ENCODE measurements at places on chromosomes 11 and 22. TPM values are rescaled to one million over a fixed set of nuclear protein-coding genes. Genes with fewer than 3 reads are reported as not detected.

DNA sequence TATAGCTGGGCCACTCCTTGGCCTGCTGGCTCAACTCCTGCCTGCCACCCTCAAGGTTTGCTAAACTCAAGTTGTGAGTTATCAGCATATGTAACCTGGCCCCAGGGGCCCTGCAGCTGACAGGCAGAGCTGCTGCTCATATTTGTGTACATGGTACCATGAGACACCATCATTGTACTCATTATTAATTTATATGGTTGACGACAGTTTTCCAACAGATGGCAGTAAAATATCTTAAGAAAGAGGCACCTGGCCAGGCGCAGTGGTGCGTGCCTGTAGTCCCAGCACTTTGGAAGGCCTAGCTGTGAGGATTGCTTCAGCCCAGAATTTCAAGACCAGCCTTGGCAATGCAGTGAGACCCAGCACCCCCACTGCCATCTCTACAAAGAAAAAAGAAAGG is 11.4 kb upstream of the DENND5A start:
- peak; percentile 43 for DNase-seq

- DNase-seq, result no peak
Observed at GRCh38 chr22:23071230-23072076, 1.1 kb downstream of the GNAZ start.

GRCh38 chr11:32432565-32432964 is 2.8 kb downstream of the WT1 start:
- DNase-seq, result no peak

DNA sequence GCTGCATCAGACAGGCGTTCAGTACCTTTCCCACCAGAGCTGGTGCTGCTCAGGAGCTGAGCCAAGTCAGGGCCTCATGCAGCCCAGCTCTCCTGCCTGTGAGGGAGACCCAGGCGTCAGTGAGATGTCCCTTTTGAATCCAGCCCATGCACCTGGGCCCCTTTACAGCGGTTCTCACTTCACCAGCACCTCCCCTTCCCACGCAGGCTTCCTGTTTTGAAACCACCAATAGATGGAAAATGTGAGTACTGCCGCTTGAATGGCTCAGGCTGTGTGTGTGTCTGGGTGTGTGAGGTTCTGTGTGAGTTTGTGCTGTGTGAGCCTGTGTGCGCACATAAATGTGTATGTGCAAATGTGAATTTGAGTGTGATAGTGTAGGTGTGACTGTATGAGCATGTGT is 88.4 kb downstream of the UBASH3B start:
- no peak for DNase-seq

- DNase-seq, result no peak
Observed at GRCh38 chr22:50701428-50702154, 29.0 kb downstream of the SHANK3 start.

Gene NLRP6
- not detected for total RNA-seq

- DNase-seq, result peak; percentile 70
Observed at GRCh38 chr11:7965386-7965785, at the start of gene NLRP10. NLRP10 (minus strand) TSS chr11:7965447; CDS start chr11:7963495, 1,952 bp downstream.

DNA sequence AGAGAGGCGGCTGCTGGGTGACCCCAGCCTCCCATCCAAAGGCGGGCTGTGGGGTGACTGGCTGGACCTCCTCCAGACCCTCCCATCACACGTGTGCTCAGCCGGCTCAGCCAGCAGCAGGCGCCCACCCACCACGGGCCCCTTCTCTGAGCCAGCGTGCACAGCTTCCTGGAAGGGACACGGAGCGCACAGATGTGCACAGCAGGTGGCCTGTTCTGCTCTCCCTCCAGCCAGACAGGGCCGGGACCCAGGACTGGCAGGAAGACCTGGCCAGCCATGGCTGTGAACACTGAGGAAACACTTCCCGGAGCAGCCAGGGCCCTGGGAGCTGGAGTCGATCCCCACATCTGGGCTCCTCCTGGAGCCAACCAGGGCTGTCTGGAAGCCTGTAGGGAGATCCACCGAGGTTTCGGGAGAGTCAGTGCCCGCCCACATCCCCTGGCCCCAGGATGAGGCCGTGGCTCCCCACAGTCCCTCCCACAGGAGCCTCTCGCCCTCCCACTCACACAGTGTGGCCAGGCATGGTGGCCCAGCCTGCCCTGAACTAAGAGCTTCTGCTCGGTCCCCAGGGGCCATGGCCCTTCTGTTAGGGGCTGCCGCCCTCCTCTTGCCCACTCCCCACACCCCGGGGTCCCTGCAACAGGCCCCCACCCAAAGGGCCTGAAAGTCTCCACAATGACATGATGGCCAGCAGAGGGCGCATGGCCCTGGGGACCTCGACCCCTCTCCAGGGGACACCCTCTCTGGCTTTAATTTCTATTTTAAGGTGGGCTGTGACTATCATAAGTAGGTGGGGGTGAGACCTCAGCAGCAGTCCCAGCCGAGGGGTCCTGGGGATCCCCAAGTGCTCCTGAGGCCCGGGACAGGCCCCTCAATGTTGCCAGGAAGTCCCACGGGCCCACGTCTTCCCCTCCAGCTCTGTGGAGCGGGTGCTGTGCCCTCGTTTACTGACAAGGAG is 90.6 kb upstream of the FGF3 start:
- no peak for DNase-seq

Gene OR6A2
- not detected for total RNA-seq

Gene PGM2L1
- 11.9 TPM for total RNA-seq

Gene SYT13
- total RNA-seq, result 7.2 TPM

Gene CHRM1
- total RNA-seq, result not detected

GRCh38 chr11:113540416-113541330 is 65.5 kb upstream of the DRD2 start:
- DNase-seq, result no peak

Gene OR4X1
- not detected for total RNA-seq

GRCh38 chr11:97548280-97548679 is 1158.5 kb downstream of the JRKL start:
- no peak for DNase-seq

GRCh38 chr11:76705826-76706225 is 35.3 kb upstream of the LRRC32 start:
- no peak for DNase-seq

GRCh38 chr22:45164270-45165088 is 754 bp downstream of the NUP50 start:
- DNase-seq, result peak; percentile 5

DNA sequence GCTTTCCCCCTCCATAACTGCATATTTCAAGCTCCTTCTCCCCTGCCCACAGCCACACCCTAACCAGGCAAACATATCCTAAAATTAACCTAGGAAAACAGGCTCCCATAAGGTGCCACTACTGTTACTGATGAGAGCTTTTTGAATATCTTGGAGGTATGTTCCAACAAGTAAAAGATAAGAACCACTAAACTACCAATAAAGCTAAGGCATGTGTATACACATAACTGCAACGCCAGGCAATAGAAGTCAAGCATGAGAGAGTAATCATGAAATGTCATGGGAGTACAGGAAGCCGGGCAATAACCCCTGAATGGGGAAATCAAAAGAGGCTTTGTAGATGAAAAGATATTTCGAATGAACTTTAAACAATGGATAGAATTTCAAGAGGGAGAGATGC is 9.3 kb downstream of the MMP13 start:
- no peak for DNase-seq

GRCh38 chr11:69683764-69684333 is 8.7 kb upstream of the LTO1 start:
- peak; percentile 37 for DNase-seq

DNA sequence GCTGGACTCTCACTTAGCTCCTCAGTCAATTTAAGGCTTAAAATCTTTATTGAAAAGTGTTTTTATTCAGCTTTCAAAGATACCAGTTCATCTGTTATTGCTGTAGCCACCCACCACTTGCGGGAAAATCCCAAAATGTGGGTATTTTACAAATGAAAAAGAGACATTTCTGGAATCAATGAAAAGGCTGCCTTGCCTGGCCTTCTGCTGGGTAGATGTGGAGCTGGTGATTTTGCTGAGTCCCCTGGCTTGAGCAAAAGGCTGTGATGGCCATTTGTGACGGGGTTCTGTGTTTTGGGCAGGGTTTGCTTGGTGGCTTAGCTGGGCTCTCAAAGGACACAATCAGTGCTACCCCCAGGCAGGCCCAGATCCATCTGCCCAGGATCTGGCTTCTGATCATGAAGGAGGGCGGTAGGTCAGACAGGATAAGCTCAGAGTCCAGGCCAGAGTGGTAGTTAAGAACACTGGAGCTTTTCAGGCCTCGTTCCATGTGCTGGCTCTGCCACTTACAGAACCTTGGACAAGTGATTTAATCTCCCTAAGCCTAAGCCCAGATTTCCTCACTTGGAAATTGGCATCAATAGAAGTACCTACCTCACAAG is 36.1 kb downstream of the UBASH3B start:
- no peak for DNase-seq

DNA sequence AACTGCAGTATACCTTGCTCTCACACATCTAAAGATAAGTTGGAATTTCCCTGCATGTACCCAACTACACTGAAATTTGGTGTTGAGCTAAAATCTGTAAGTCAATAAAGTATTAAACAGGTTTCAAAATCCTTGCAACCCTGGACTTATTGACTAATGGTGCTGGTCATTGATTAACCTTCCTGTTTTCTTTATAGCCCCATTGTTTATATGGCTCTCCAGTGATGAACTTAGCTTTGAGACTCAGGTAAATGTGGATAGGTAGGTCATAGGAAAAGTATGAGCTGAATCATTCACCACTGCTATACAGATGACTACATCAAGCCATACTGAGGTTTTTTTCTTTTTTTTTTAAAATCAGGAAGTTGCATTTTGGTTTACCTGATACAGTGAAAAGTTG is 132.7 kb downstream of the FAT3 start:
- peak; percentile 38 for DNase-seq

DNA sequence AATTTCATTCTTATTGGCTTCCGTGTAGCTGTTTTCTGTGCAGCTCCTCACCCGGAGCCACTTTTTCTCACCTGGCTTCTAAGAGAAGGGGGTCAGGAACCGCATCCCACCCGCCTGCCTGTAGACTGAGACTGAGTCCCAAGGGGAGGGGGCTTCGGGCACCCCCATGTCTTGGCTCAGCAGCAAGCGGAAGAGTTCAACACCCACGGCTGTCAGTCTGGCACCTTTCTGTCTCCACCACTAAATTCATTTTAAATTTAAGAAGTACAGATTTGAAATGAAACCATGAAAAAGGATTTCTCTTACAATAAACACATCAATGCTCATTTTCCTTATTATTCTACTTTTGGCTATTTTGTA is 66.7 kb downstream of the EFCAB6 start:
- DNase-seq, result no peak

DNA sequence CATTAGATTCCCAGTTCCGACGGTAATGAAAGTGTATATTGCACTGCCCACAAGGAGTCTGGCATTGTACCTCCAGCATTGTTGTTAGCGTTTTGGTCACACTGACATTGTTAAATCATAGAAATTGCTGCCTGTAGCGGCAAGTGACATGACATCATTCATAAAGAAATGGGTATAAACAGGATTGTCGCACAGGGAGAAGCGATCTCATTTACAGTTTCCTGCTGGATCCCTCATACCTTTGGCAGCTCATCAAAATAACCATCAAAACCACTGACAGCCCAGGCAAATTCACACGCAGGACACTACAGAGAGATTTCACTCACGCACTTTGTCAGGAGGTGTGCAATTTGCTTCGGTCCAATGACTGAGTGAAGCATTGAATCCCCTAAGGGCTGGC is 3.5 kb downstream of the HTR3B start:
- DNase-seq, result no peak

DNA sequence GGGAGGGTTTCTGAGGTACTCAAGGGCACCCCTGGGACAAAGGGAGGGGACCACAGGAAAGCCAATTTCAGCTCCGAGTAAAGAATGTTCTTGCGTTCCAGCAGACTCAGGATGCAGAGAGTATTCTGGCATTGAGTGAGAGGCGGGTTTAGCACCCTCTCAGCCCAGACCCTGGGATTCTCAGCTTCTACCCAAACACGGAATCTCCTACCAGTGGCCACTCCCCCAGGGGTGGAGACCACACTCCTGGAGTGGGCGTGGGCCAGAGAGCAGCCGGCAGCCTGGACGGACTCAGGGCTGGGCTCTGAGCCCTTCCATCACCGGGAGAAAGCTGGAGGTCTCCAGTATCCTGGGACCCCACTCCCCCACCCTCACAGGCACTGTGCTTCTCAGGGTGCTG is 26.1 kb upstream of the TTLL12 start:
- no peak for DNase-seq

DNA sequence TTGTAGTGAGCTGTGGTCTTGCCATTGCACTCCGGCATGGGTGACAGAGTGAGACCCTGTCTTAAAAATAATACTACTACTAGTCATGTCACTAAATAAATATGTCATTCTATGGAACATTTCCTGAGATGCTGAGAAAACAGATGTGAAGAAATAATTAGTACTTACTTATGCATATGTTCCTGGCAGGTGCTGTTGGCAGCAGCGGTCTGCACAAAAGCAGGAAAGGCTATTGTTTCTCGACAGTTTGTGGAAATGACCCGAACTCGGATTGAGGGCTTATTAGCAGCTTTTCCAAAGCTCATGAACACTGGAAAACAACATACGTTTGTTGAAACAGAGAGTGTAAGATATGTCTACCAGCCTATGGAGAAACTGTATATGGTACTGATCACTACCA is 8.8 kb downstream of the ARCN1 start:
- no peak for DNase-seq

DNA sequence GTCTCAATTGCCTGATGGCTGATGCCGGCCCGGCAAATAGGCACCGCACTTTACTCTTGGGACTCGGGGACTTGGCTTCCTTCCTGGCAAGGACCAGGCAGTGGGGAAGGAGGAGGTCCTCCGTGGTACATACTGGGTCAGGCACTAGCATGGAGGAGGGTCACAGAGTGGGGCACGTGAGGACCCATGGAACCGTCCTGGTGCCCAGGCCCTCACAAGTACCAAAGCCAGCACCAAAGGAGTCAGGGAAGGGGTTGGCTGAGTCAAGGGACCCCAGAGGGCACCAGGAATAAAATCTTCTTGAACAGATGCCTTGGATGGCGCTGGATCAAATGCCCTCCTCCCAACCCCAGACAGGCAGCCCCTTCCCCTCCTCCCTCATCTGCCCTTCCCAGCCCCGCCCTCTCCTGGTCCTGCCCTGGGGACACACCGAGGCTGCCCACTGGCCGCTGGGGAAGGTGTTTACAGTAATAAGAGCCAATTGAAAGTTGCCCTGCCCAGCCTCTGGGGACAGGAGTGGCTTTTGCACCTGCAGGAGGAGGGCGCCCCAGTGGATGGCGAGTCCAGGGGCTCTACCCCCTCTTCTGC is 5.6 kb upstream of the CARNS1 start:
- no peak for DNase-seq

Gene OR51B4
- not detected for total RNA-seq

DNA sequence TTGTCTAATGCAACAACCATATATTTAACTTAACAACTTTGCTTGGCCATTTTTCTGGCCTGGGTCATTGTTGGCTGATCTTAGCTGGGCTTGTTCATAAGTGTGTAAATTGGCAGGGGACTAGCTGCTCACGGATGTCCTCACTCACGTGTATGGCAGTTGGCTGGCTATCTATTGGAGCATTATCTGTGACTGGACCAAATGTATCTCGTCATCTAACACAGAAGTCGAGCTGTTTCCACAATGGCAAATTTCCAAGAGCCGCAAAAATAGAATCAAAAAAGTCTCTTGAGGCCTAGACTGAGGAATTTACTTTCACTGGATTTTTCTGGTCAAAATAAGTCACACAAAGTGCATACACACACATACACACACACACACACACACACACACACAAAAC is 893.3 kb downstream of the FAM181B start:
- no peak for DNase-seq

- DNase-seq, result no peak
Observed at GRCh38 chr11:96293598-96294021, 49.4 kb downstream of the MAML2 start.
